Tongue (tissue), 3 donors: ENCODE measurements at places on chromosomes 7 and 10. TPM values are rescaled to one million over a fixed set of nuclear protein-coding genes. Genes with fewer than 3 reads are reported as not detected.

AKR1C3 gene
- total RNA-seq: 4.0 TPM

MRC1 gene
- total RNA-seq: 8.7 TPM

TSPAN33 gene
- total RNA-seq: 20.8 TPM

NKX1-2 gene
- not detected for total RNA-seq

RPEL1 gene
- total RNA-seq: not detected

THSD7A gene
- 10.6 TPM for total RNA-seq

LRRN3 gene
- 2.5 TPM for total RNA-seq
